ENCODE measurements at places on chromosomes 16 and 17. TPM values are rescaled to one million over a fixed set of nuclear protein-coding genes. Genes with fewer than 3 reads are reported as not detected.

DNA sequence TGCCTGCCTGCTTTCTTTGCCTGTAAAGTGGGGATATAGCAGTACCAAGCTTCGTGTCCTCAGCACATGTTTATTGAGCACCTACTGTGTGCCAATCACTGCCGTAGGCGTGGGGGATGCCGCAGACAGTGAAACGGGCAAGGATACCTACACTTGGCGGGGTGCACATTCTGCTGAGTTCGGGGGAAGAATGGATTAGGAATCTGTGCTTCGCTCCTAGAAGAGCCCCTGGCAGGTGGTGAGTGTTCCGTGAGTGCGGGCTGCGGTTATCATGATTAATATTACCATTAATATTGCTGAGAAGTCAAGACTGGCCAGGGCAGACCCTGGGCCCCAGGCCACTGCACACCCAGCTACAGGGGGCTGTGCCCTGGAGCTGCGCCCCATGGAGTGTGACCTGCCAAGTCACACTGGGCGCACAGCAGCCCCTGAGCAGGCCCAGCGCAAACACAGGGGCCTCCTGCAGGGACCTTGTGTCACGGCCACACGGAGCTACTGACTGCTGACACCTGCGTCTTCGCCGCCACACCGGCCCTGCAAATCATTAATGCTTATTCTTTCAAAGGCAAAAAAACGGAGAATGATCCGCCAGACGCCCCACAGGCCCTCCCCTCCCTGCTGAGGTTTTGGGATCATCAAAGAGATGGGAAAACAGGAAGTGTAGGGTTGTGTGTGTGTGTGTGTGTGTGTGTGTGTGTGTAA is 213.4 kb upstream of the GSE1 start:
- no peak for DNase-seq

- DNase-seq = no peak
These were observed 137.2 kb downstream of the SNX29 start for GRCh38 chr16:12113523-12114345.

DNA sequence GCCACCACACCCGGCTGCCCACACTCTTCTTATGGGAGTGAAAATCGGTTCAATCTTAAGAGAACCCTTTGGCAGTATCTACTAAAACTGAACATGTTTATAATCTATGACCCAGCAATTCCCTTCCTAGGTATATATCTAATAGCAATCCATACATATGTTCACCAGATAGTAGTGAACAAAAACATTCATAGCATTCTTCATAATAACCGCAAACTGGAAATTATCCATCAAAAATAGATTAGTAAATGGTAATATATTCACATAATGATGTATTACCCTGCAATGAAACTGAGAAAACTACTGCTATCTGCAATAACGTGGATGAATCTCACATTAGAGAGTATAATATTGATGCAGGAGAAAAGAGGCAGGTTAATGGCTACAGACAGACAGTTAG is 23.1 kb downstream of the COPRS start:
- no peak for DNase-seq

GRCh38 chr17:64020056-64020766 is at the start of gene ICAM2:
Gene ICAM2, minus strand, starts transcription at chr17:64020633. Its CDS starts 13,942 bp downstream, at chr17:64006691.
- no peak for DNase-seq

GRCh38 chr17:27771586-27771985 is 28.7 kb downstream of the NOS2 start:
- no peak for DNase-seq

DNA sequence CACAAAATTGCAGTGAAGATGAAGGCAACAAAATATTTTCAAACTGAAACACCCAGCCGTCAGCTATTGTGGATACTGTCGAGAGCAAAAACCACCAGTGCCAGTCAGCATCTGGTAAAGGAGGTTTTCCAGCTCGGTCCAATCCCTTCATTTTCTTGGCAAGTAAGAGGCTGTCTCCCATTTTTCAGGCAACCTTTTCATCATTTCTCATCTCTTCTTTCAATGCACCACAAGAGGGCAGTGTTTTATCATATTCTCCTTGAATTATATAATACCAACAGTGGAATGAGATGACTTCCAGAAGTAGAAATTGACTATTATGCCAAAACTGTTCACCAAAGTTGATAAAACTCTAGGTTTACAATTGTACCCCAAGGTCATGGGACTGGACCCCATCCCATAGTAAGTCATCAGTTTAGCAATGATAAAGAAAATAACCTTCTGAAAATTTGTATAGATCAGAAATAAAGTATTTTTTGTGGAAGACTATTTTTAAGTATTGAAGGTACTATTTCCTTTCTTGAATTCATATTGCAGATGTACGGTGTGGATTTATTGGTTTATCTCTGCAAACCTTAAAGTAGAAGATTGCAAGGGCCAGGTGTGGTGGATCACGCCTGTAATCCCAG is 16.8 kb downstream of the NQO1 start:
- DNase-seq = no peak

DNA sequence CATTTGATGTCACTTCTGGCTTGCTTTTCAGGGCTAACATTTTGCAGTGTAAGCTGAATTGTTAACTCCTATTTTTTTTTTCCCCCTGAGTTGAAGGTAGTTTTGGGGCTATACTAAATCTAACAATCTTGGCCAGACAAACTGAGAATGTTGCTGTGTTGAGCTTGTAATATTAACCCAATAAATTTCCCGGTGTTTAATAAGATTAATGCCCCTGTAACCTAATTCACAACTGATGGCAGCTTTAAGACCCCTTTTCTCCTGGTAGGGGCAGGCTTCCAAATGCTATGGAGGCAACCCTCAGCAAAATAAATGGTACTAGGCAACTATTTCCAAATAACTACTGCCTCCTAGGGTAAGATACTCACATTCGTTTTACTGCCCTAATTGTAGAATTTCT is 549.6 kb upstream of the KIF2B start:
- DNase-seq = no peak

NF1 gene
- total RNA-seq = 38.1 TPM

TNFSF12 gene
- 7.1 TPM for total RNA-seq

HAS3 gene
- 98.4 TPM for total RNA-seq

Data from H9 (cell line).